ENCODE measurements at places on chromosomes 3 and 15.

- DNase-seq = no peak
Observed at GRCh38 chr3:189687475-189687874, 56.3 kb downstream of the TP63 start.

DNA sequence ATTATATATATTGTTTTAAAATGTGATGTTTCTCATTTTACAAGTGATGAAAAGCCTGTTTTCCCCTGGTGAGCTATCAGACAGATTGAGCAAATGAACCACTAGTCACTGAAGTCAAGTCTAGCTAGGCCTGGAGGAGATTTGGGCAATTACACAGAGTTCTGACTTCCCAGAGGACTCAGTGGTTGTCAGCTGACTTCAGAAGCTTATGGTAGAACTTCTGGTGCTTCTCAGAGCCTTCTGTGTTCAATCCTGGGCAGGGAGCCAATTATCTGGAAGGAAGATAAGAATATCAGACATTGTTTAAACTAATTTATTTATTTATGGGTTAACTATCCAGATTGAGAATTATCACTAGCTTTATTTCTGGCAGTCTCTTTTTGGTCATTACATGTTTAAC is 37.7 kb upstream of the NAALADL2 start:
- peak; percentile 70 for DNase-seq

GRCh38 chr15:93706495-93707292 is 524.7 kb upstream of the MCTP2 start:
- DNase-seq = peak; percentile 78

DNA sequence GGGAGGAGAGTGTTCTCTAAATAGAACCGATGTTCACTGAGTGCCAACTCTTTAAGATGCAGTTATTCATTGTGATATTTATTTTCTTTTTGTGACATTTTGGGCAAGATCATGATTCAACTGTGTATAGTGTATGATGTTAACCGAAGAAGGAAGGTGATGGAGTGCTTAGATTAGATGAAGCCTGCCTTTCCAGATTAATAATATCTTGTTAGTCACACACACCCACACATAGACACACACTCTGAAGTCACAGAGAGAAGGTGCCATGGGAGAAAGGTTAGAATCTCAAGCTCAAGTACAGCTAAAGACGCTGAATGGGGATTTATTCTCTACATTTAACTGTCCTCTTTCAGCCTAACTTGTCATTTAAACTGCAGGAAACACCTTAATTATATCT is 77.0 kb downstream of the SLC9A9 start:
- DNase-seq = no peak

- no peak for DNase-seq
Observed at GRCh38 chr3:105764378-105765307, 104.2 kb downstream of the CBLB start.

DNA sequence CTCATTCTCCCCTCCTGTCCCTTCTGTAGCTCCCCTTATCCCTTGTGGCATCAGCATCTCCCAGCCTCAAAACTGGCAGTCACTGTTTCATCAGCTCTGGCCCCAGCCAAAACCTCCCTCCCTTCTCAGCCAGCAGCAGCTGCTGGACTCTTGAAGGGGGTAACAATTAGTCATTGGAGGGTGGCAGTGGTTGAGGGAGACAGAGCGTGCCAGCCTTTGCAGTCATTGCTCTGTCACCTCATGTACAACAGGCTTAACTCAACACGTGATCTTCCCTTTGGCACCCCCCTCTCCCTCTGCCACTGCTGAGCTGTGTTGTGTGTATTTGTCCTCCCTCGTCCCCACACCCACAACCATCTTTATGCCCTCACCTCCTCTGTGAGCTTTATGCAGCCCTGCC is 28.2 kb downstream of the RBP2 start:
- peak; percentile 56 for DNase-seq

DNA sequence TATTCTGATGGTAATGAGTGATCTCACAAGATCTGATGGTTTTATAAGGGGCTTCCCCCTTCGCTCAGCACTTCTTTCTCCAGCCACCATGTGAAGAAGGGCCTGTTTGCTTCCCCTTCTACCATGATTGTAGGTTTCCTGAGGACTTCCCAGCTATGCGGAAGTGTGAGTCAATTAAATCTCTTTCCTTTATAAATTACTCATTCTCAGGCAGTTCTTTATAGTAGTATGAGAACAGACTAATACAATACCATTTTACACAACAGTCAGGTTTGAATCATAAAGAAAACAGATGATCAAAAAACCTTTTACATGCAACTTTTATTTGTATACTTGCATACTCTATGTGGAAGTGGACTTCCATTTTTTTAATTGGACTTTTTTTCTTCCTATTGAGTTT is 46.7 kb upstream of the CBLB start:
- DNase-seq = no peak

DNA sequence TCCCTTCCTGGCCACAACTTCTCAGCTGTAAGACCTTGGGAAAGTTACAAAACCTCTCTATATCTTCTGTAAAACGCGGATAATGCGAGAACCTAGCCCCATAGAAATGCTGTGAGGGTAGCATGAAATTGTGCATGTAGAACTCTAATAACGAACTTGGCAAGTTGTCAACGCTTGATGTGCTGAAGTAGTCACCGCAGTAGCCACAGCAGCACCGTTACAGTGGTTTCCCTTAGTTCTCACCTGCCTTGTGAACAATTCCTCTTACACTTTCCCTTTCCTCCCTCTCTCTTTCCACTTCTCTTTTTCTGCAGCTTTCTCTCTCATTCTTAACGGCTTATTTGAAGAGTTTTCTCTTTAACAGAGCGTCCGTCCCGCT is 447 bp upstream of the SHQ1 start:
- DNase-seq = no peak

GRCh38 chr15:84598993-84599392 is 1.8 kb upstream of the ZSCAN2 start:
- peak; percentile 65 for DNase-seq

- DNase-seq = no peak
Observed at GRCh38 chr3:30749230-30749629, 142.8 kb downstream of the TGFBR2 start.

DNA sequence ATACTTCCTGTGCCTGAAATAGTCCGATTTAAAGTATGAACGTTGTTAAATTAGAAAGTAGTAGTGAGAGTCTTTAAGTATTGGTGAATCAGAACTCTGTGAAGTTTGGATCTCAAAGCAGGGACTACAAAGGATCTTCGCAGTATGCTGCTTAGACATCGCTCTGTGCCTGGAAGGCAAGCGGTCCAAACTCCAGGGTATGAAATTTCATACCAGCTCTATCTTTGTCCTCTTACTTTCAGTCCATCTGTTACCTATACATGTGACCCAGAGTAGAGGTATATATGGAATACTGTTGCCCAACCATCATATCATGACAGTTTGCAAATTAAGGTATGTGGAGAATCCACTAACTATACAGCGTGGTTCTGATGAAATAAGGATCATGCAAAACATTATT is 34.5 kb downstream of the VPS8 start:
- DNase-seq = peak; percentile 49

DNA sequence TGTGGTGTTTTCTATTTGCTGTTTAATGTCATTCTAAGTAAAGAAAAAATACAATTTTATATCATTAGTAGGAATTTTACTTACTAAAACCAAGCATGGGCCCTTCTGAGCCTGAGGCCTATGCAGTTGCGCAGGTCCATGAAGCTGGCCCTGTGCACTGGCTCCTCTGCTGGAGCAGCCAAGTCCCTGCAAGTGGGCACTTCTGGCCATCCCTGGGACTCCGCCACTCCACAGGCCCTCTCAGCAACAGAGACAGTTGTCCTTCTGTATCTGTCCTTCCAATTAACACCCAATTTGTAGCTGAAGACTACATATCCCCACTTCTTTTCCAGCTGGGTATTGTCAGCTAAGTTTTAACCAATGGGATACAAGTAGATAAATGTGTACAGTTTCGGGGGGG is 49.9 kb upstream of the RYK start:
- no peak for DNase-seq

DNA sequence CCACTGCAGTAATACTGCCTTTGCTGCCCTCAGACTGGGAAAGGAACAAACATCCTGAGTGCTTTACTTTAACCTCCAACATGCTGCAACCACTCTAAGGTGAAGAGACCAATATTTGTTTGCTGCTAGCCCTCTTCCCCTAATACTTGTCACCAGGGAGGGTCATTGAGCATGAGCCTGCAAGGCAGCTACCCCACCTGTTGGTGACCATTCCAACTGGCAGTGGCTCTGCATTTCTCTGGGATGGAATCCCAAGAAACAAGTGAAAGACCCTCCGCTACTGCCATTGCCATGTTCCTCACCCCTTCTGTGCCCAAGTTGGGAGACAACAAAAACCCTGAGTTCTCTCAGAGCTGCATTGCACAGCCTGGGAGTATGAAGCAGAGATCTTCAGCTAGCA is 462.7 kb downstream of the ZBBX start:
- no peak for DNase-seq

DNA sequence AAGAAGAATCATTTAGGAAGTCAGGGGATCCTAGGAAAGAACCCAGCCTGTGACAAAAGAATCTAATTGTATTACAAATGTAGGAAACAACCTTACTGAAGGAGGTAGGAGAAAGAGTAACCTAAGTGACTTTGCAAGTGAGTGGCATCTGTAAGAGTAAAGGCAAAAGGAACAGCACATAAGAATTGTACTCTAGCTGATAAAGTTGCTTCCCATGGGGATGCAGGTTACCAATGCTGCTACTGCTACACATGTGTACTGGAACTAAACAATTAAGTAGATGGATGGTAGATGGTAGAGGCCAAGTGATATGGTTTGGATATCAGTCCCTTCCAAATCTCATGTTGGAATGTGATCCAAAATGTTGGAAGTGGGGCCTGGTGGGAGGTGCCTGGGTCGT is 60.8 kb downstream of the OSBPL10 start:
- no peak for DNase-seq

DNA sequence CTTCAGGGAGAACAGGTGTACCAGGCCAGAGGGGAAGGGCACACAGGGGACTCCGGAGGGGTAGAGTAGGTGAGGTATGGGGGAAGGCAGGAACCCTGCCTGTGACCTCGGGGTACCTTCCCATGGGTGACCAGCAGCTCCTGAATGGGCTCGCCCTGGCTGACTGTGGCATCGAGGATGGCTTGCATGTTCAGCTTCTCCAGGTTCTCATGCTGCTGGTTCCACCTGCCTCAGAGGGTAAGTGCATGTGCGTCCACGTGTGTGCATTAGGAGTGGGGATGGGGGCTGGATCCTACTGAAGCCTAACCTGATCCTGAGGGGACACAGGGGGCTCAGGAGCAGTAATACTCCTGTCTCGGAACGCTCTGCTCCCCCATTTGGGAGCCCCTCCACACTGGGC is 524 bp downstream of the ZMYND10 start:
- DNase-seq = no peak

GRCh38 chr15:57436961-57437360 is 60.7 kb downstream of the CGNL1 start:
- no peak for DNase-seq

- peak; percentile 61 for DNase-seq
Observed at GRCh38 chr3:53613125-53613524, 118.7 kb downstream of the CACNA1D start.

DNA sequence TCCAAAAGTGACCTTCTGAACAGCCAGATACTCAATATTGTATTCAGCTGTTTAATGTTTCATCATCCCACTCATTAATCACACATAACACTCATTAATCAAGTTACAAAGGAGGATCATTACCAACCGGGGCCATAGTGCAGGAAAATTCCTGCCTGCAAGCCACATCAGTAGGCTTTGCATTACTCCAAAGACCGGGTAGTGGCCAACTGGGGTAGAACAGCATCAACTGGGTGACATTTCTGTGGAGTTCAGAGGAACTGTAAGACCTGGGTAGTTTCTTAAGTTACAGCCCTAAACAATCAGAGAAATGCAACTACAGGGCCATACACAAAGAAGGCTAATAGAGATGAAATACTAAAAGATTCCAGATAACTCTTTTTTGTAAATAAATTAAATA is 253.1 kb downstream of the WDR72 start:
- no peak for DNase-seq

- DNase-seq = no peak
Observed at GRCh38 chr15:90694987-90695386, 22.2 kb upstream of the BLM start.

DNA sequence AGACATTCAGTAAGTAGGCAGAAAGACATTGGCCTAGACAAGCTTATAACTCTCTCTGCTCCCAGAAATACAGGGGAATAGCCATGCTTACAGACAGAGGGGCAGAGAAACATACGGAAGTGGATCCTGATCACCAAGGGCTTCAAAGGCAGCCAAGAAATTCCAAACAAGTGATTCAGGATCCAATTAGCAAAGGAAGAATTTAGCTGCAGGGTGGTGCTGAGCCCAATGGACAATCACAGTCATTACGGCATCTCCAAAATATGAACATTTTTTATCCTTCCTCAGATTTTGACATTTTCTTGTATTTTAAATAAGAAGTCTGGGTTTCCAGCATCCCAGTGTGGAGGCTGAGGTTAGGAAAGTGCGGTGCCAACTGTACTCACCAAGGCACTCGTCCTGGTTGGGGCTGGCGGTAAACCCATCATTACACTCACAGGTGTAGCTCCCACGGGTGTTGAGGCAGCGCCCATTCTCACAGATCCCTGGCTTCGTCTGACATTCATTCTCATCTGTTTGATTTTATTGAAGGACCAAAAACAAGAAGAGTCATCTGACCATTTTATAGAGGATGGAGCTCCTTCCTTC is 96.8 kb downstream of the DUT start:
- DNase-seq = no peak

- DNase-seq = no peak
Observed at GRCh38 chr15:29107291-29107890, 162.2 kb downstream of the NSMCE3 start.

GRCh38 chr3:175655351-175655750 is 796.2 kb downstream of the NAALADL2 start:
- peak; percentile 59 for DNase-seq

GRCh38 chr15:43376017-43376705 is 5.3 kb downstream of the TUBGCP4 start:
- DNase-seq = peak; percentile 9

DNA sequence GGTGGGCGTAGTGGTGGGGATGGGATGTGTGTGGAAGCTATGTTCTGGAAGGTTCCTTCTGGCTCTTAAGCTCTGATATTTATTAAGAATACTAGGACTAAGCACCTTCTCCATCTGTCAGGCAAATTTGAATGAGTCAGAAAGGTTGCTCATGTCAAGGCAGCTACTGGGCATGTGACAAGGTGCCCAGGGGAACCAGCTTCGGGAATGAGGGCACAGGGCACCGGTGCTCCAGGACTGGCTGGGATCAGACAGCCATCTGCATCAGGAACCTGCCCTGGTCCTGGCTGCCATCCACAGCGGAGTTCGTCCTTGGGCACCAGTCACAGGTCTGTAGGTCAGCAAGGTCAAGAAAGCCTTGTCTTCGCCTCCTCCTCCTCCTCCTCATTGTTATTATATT is 32.5 kb downstream of the CA12 start:
- no peak for DNase-seq

DNA sequence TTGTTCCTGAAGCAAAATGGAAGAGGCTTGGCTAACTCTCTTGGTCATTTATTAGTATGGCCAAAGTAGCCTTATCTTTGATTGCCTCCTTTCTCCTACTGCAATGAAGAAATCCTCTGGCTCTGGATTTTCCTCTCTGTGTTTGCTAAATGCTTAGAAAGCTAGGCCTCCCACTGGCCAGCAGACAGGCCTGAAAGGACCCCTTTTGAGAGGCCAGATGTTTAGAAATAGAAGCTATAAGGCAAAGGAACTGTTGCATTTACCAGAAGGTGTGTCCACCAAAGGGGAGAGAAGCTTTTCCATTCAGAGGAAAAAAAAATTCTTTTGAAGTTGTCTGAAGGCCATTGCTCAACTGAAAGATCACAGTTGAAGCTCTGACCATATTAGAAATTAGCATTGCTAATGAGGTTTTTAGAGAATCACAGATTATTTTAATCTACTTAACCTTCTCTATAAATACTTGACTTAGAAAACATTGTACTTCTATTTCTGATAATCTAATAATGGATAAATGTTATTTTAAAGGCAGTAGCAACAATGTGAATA is 160.8 kb downstream of the SYNPR start:
- no peak for DNase-seq
